Naive thymus-derived CD4-positive, alpha-beta T cell (primary cell): ENCODE measurements at places on chromosomes 2 and 18. TPM values are rescaled to one million over a fixed set of nuclear protein-coding genes. Genes with fewer than 3 reads are reported as not detected.

The C2orf78 gene
- total RNA-seq, result not detected

The TDRD15 gene
- total RNA-seq, result not detected in 2 replicates

The GALR1 gene
- not detected for total RNA-seq

The CHMP1B gene
- 115 TPM for total RNA-seq

The CERS6 gene
- total RNA-seq, result 19.7 TPM

The LCT gene
- 0.68 and 0.79 TPM in 2 replicates for total RNA-seq

The SERPINB10 gene
- total RNA-seq, result not detected

The HOXD4 gene
- total RNA-seq, result not detected in 2 replicates

The NHEJ1 gene
- total RNA-seq, result 20.5 and 24.0 TPM in 2 replicates

The TMEM214 gene
- total RNA-seq, result 36.7 TPM

The VWC2L gene
- not detected for total RNA-seq

The CENPA gene
- total RNA-seq, result 22.7 and 25.6 TPM in 2 replicates

The NAT8 gene
- not detected for total RNA-seq

The YES1 gene
- 14.8 TPM for total RNA-seq

The STPG4 gene
- 0.13 TPM in 1 of 2 replicates, not detected in the other for total RNA-seq

The STON1 gene
- total RNA-seq, result 1.8 and 1.9 TPM in 2 replicates

The SP140 gene
- 45.2 TPM for total RNA-seq

The OTOS gene
- not detected in 2 replicates for total RNA-seq

The RGPD5 gene
- 99.9 TPM for total RNA-seq

The GALNT14 gene
- not detected for total RNA-seq

The ARHGAP15 gene
- 183 TPM for total RNA-seq

The MYL12B gene
- total RNA-seq, result 140 TPM

The CNDP1 gene
- 0.19 TPM in 1 of 2 replicates, not detected in the other for total RNA-seq

The GREB1L gene
- total RNA-seq, result not detected

The PLB1 gene
- 1.1 and 1.2 TPM in 2 replicates for total RNA-seq

The VPS4B gene
- total RNA-seq, result 48.2 TPM

The CFAP210 gene
- total RNA-seq, result not detected

The QPCT gene
- total RNA-seq, result 4.0 TPM

The ALPG gene
- not detected in 2 replicates for total RNA-seq

The ZSCAN30 gene
- 23.2 TPM for total RNA-seq

The PPP1R1C gene
- not detected for total RNA-seq

The AQP12A gene
- not detected for total RNA-seq

The ST6GAL2 gene
- total RNA-seq, result not detected

The TXNDC2 gene
- not detected for total RNA-seq

The SNORC gene
- total RNA-seq, result 1.2 TPM

The KCNK3 gene
- not detected for total RNA-seq

The CBLN2 gene
- total RNA-seq, result not detected

The TFCP2L1 gene
- not detected for total RNA-seq
